ENCODE measurements at places on chromosomes 2 and 18. TPM values are rescaled to one million over a fixed set of nuclear protein-coding genes. Genes with fewer than 3 reads are reported as not detected.

Gene TBR1
- total RNA-seq = not detected

Gene WDR33
- 47.8 TPM for total RNA-seq

Gene CHAC2
- 6.9 TPM for total RNA-seq

Gene RNF125
- under 0.01 TPM for total RNA-seq

Gene KCNG3
- under 0.01 TPM for total RNA-seq

GRCh38 chr2:74496997-74497776 lies 2.2 kb downstream of the LBX2 start:
- DNase-seq = no peak

GRCh38 chr2:232643813-232644347 lies 10.5 kb downstream of the EFHD1 start:
- no peak for DNase-seq

DNA sequence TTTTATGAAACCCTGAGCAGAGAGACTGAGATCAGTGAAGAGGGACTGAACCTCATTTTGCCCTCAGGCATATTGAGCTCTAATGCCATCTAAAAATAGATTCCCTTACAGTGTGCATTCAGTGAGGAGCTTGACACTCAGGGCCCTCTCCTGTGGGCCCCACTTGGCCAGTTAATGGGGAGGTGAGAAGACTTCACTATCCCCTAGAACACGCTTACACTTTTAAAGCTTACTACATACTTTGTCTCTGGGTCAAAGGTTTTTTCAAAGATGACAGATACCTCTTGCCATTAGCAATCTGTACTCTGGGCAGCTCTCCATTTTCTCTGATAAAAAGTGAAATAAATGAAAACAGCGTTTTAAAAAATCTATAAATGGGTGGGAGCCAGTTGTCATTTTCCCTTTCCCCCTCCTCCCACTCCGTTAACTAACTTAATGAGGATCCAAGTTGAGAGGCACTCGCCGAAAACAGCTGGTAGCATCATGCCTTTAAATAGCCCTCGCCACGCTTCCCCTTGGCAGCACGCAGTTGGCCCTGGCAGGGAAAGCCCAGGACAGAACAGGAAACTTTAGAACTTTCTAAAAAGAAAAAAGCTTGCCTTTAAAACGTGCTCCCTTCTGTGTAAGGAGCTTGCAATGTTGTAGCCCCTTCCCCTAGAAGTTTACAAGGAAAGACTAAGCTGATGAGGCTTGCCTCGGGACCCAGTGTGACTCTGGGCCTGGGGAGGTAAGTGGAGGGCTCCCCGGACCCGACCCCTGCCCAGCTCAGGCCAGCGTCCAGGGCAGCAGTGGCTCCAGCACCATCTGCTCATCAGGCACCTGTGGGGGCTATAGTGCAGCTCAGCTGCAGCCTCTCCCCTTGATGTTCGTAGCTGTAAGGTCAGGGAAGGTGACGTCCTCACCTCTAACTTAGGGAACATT lies 58.8 kb upstream of the FOSL2 start:
- no peak for DNase-seq

- DNase-seq = no peak
Observed at GRCh38 chr2:37648331-37649011, 23.0 kb downstream of the CDC42EP3 start.

DNA sequence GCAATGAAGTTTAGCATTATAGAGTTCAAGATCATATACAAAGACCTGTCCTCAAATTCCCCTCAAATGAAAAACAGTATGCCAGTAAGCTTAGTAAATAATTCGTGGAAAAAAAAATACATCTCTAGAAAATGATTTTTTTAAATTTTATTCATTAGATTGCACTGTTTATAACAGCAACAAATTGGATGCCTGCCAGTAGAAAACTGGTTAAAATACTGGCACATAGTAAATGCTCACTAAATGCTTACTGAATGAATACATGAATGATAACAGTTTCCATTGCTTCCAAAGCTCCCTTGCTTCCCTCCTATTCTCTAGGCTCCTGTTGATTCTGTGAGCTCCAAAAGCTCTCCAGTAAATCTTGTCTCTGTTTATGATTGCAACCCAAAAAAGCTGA lies 25.5 kb upstream of the SEH1L start:
- no peak for DNase-seq

- DNase-seq = peak; percentile 84
Observed at GRCh38 chr2:37771600-37772088, 100.2 kb upstream of the CDC42EP3 start.

GRCh38 chr18:30016179-30016578 lies 1026.4 kb downstream of the DSC3 start:
- no peak for DNase-seq

DNA sequence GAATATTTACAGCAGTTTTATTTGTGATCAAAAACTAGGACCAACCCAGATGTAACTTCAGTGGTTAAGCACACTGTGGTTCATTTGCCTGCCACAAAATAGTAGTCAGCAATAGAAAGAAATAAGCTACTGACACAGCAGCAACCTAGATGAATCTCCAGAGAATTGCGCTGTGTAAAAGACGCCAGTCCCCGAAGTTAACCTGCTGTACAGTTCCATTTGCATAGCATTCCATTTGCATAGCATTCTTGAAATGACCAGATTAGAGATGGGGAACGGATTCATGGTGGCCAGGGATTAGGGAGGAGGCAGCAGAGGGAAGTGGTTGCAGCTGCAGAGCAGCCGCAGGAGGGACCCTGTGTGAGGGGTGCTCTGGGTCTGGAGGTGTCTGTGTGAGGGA lies 39.3 kb upstream of the NFATC1 start:
- DNase-seq = no peak

DNA sequence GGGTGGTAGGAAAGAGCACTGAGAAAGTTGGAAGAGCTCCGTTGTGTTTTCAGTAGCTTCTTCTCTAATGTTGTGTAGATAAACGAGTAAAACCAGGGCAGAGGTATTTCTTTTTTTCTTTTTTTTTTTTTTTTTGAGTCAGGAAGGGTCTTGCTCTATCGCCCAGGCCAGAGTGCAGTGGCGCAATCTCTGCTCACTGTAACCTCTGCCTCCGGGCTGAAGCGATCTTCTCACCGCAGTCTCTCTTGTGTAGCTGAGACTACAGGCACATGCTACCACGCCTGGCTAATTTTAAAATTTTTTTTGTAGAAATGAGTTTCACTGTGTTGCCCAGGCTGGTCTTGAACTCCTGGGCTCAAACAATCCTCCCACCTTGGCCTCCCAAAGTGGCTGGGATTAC lies 6.6 kb downstream of the GRHL1 start:
- DNase-seq = no peak

DNA sequence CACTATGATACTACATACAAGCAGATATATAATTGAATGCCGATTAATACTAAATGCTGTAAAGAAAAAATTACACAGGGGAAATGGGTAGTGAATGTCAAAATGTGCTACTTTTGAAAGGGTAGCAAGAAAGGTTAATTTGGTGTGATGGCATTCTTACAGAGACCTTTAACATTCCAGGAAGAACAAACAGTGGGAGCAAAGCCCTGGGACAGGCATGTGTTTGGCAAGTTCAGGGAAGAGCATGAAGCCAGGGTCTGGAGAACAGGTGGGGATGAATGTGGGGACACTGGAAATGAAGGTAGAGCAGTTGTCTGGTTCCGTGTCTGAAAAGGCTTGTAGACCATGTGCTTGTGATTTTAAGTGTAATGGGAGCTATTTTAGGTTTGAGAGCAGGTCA lies 82.2 kb upstream of the CYTIP start:
- no peak for DNase-seq
